ENCODE measurements at places on chromosomes 16 and 17.

GRCh38 chr16:65540901-65541300 is 419.0 kb upstream of the CDH11 start:
- DNase-seq, result no peak

- DNase-seq, result no peak
Observed at GRCh38 chr17:6497496-6498221, 53.4 kb downstream of the PIMREG start.

- no peak for DNase-seq
Observed at GRCh38 chr17:50052822-50053653, 2.9 kb upstream of the ITGA3 start.

- DNase-seq, result no peak
Observed at GRCh38 chr16:79543219-79543618, 57.3 kb downstream of the MAF start.

- no peak for DNase-seq
Observed at GRCh38 chr17:67685351-67685750, 32.4 kb upstream of the NOL11 start.

DNA sequence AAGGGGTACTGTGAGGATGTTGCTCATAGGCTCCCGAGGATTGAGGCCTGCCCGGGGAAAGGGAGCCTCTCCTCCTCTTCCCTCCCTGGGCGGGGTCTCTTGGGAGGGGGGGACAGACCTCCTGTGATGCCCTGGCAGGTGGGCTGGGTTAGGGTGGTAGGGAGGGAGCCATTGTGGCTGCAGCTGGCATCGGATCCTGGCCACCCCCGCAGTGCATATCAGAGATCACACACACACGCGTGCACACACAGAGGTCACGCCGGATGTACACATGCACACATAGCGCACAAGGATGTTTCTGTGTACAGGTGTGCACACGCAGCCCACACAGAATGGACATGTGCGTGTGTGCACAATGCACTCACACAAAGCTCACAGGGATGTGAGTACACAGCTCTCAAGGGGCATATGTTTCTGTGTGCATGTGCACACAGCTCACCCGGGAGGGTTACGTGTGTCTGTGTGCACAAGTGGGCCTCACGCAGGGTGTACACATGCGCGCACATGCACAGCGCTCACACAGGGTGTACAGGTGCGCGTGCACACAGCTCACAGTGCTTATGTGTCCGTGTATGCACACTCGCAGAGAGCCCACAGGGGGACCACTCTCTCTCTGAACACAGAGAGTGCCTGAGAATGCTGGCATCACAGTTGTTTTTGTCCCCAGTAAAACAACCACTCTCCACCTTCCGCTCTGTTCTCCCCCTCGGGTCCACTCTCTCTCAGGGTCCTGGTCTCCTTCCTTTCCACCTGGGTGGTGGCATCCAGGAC is 2.4 kb downstream of the GJD3 start:
- no peak for DNase-seq

- no peak for DNase-seq
Observed at GRCh38 chr16:15434079-15434424, 336 bp upstream of the BMERB1 start.

- no peak for DNase-seq
Observed at GRCh38 chr17:82647593-82648164, 565 bp downstream of the WDR45B start.

DNA sequence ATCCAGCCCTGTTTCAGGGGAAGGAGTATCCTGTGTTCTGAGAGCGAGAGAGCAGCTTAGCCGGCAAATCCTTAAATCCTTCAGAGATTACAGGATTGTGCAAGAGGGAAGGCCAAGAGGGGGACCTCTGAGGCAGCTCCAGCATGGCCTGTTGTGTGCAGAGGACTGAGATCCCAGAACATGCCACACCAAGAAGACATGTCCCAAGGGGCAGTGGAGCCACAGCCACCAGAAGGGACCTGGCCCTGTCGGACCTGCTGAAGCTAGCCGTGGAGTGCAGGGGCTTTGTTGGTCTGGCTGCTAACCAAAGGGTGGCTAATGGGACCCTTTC is 1.6 kb upstream of the MRC2 start:
- DNase-seq, result no peak

DNA sequence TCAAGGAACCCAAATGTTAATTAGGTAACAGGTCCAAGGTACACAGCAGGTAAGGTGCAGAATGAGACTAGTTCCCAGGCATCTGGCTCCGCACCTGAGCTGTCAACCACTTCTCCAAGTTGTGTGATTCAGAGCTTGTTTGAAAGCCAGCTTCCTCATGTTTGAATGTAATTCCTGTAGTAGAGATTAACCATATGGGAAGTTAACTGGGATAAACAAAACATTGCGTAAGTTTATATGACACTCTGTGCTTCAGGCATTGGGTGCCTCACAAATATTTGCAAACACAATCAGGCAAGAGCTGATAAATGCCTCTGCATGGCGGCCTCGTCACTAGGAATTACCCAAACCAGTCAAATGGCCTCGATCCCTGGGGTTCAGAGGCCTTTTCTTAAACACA is 27.9 kb upstream of the CPHXL start:
- DNase-seq, result no peak

DNA sequence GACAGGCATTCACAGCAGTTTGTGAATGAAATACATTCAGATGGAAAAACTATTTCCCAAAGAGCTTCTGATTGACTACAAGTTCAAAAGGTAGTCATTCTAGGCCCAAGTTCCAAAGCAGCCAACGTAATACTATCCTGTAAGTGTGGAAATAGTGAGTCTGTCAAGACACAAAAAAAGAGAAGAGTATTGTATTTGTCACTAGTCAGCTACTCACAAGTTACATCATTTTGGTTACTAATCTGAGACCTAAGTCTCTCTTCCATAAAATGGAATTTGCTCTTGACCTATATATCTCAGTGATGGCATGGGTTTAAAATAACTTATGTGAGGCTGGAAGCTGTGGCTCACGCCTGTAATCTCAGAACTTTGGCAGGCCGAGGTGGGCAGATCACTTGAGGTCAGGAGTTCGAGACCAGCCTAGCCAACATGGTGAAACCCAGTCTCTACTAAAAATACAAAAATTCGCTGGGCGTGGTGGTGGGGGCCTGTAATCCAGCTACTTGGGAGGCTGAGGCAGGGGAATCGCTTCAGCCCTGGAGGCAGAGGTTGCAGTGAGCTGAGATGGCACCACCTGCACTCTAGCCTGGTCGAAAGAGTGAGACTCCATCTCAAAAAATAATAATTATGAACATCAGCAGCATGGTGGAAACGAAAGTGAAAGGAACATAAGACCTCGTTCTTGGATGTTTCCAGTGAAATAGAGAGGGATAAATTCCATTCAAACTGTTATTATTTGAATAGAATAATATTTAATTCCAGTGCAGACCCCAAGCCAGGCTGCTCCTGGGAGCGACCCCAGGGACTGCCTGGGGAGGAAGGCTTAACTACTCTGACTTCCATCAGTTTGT is 2.9 kb downstream of the CMC2 start:
- no peak for DNase-seq

DNA sequence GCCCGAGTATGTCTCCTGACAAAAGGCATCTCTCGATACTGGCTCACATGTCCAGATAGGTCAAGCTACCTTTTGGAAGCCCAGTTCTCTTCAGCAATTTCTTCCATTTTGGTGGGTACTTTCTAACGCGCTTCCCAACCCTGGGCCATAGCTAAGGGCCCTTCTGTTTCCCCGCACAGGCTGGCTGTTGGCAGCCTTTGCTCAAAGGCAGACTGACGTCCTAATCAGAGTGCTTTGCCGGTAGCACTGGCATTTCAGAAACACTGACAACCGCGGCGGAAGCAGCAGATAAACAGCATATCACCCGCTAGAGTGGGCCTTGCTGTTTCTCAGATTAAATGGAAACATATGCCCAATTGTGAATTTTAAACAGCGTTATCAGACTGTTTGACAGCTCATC is 49.3 kb upstream of the MPHOSPH6 start:
- no peak for DNase-seq

- DNase-seq, result no peak
Observed at GRCh38 chr17:12320286-12320685, 299.6 kb downstream of the MAP2K4 start.

- DNase-seq, result no peak
Observed at GRCh38 chr17:75731716-75732498, 10.6 kb downstream of the ITGB4 start.

DNA sequence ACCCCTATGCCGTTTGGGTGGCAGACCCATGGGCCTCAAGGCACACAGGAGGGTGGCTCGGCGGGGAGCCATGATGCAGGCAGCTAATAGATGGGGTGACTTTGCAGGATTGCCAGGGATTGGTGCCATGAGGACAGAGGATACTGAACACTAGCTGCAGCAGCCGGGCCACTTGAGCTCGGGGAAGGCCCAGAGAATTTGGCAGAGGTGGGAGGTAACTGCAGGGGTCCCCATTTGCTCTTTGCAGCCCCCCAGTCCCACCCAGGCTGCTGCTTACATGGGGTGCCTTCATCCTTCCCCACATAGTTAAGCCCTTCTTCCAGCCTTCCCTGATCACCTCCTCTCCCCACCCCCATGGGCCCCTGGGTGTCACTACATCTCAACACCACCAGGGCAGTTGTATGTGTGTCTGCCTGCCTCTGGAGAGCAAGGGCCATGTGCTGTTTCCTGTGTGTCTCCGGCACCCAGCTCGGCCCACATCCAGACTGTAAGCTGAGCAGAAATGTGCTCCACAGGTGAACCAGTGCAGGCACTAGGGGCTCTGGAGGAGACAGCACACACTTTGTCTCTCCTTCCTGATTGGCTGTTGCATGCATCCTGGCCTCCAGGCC is 52.0 kb downstream of the SREBF1 start:
- DNase-seq, result peak; percentile 40

DNA sequence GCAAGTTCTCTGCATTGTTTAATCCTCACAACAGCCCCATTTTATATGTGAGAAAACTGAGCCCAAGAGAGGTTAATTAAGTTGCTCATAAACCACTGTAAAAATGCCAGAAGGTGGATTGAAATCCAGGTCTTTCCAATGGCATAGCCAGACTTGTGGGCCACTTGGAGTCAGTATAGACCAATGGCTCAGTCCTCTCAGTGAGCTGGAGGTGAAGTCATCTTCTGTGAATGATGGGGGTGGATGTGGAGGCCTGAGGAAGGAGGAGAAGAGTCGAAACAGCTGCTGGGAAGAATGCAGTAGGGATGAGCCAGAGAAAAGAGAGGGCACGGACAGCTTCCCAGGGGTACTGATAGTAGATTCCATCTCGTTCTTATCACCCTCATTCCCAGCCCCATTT is 213.4 kb downstream of the SOX9 start:
- DNase-seq, result no peak

- DNase-seq, result no peak
Observed at GRCh38 chr17:82094931-82095776, 2.9 kb downstream of the FASN start.

- no peak for DNase-seq
Observed at GRCh38 chr16:47079860-47080259, 63.9 kb downstream of the NETO2 start.

DNA sequence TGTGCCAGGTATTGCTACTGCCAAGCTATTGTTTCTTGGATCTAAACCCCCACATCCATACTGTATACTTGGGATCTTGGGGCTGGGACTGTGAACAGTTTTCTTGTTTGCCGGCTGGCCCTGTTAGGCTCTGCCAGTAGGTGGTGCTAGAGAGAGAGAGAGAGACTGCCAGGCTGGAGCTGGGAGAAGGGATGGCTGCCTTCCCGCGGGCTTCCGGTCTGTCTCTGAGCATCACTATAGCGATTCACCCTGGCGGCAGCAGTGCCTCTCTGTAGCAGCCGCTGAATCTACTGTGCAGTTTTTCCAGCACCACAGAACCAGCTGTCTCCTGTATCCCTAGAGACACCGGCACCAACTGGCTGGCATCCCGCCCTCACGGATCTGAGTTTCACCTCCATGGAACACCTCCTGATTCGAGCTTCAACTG is 201.2 kb downstream of the UTP18 start:
- DNase-seq, result peak; percentile 93

DNA sequence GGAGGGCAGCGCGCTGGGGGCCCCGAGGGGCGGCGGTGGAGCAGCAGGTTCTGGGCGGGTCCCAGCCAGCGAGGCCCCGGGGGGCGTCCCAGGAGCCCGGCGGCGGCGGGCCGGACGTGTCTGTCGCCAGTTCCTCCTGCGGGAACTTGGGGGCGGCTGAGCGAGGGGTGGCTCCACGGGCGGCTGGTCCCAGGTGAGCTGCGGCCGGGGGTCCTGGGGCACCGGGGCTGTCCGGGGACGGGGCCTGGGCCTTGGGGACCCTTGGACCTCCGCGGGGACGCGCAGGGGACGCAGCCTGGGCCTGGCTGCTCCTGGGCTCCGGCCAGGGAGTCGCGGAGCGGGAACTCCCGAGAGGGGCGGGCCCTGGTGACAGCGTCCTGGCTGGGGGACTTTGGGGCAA is 54.2 kb upstream of the ZNF267 start:
- no peak for DNase-seq

DNA sequence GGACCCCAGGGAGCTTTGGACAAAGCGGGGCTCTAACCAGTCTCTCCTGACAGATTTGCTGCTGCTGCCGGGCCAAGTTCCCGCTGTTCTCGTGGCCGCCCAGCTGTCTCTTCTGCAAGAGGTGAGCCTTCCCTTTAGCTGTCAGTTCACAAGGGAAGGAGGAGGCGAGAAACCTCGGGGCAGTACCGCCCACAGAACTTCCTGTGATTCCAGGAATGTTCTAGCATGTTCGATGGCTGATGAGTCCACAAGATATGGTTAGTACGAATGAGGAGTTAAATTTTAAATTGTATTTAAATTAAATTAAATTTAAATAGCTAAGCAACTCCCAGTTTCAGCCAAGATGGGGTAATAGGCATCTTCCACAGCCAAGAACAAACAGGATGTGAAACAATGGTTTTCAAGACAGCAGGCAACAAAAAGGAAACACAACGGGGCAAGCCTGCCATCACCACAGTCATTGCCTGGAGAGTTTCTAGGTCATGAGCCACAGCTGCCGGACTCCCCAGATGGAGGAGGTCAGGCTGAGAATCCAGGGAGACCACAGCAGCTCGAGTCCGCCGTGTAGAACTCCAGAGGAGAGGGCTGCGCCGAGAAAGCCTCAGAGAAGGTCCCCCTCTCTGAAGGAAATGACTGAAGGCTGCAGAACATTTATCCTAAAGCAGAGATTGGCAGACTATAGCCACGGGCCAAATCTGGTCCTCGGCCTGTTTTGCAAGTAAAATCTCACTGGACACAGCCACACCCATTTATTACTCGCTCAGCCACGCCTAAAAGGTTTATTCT is 9.5 kb upstream of the TCF25 start:
- peak; percentile 72 for DNase-seq

DNA sequence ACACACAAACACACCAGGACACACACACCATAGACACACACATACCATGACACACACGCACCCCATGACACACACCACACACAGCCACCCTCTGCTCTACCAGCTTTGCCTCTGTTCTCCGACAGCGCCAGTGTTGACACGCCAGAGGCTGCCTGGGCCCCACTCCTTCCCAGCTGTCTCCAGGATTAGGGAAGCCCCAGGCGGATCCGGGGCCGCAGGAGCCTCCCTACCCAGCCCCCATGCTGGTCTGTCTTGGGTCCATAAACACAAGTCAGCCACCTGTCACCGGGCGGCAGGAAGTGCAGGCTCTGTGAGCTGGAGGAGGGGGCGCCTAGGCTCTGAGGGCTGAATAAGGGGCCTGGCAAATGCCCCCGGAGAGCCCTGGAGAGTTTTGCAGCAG is 10.5 kb downstream of the TBC1D16 start:
- no peak for DNase-seq
